ENCODE measurements at places on chromosomes 11 and 22.

DNA sequence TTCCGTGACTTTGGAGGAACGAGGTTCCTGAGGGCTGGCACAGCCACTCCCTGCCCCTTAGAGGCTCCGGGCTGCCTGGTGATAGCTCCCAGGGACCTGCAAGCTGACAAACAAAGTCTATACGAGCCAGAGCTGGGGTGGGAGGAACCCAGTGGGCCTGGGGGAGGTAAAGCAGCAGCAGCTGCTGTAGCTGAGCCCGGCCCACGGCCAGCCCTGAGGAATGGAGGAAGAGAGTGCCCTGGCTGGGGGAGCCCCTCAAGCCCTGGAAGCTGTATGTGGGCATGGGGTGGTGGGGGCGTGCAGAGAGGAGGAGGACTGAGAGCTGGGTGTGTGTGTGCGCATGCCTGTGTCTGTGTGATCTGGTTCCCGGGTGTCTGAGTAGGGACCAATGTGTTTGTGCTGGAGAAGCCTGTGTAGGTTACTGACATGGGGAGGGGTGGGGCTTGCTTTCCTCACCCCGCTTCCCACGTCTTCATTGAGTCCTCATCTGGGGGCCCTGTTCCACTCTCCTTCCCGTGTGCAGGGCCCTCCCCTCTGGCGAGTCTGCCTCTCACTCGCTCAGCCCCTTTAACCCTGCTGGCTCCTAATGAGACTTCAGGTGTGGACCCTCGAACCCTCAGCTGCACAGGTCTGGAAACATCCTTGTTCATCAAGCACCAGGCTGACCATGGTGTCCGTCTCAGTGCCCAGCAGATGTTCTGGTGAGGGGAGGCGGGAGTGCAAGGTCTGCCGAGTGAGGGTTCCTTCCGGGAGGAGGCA, 10.8 kb downstream of the ST3GAL4 start:
- no peak for DNase-seq

- no peak for DNase-seq
Observed at GRCh38 chr11:46680815-46681214, 19.6 kb downstream of the ARHGAP1 start.

DNA sequence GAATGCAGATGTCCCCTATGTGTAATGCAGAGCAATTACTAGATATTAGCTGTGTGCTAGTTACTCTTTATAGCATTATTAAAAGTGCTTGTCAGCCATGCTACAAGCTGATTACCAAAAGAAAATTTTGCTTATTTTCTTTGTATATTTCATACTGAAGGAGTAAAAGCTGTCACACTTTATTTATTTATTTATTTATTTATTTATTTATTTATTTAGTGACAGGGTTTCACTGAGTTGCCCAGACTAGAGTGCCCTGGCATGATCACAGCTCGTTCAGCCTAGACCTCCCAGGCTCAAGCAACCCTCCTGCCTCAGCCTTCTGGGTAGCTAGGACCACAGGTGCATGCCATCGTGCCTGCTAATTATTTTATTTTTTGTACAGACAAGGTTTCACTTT, 4.3 kb upstream of the MTNR1B start:
- no peak for DNase-seq

DNA sequence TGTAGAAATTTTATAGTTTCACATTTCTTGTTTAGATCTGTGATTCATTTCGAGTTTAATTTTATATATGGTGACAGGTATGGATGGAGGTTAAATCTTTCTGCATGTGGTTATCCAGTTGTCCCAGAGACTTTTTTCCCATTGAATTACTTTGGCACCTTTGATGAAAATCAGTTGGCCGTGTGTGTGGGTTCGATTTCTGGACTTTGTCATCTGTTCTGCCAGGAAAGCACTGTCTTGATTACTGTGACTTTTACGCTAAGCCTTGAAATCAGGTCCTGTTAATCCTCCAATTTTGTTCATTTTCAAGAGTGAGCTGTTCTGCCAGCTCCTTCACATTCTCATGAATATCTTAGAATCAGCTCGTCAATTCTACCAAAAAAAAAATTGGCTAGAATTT, 107.4 kb downstream of the KCNQ1 start:
- no peak for DNase-seq

DNA sequence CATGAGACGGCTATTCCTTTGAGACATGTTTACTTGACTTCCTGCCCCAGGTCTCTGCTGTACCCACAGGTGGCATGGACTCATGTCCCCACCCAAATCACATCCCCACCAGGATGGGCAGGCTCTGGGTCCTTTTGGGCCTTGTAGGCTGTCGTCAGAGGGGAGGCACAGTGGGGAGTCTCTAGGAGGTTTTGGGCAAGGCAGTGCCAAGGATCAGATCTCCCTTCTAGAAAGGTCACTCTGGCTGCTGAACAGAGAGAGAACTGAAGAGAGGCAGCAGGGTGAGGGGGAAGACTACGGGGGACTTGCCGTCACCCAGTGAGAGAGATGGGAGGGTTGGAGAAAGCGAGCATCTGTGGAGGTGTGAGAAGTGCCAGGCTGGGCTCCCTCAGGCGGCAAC, 4.6 kb upstream of the KCNQ1OT1 start:
- no peak for DNase-seq

DNA sequence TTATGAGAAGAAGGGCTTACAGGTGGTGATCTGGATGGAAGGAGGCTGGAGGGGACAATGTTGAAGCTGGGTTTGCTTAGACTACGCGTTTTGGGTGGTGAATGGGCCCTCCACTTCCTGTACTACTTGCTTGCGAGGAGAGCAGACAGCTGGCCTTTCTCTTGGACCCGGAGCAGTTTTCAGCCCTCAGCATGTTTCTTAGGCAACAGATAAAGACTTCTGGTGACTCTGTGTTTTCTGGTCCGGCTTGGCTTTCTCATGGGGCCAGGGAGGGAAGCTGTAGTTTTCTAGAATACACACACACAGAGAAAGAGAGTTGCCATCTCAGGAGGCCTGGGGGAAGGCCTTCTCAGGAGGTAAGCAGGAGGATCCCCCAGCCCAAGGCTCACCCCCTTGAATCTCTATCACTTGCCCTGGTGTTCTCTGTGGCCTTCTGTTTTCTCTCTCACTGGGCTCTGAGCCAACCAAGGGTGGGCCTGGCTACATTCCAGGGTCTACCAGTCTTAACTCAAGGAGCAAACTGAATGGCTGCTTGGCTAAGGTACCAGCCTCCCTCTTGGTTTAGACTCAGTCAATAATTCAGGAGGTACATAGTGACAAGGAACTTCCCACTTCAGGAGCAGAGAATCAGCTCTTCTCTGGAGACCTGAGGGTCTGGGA, 2.4 kb downstream of the CCS start:
- DNase-seq, result no peak
